Activated T-helper 1 cell treated with anti-CD3 and anti-CD28 coated beads, Interleukin-2, amount 50 U/mL, for 16 hours (primary cell): ENCODE measurements at places on chromosomes 2 and 18.

DNA sequence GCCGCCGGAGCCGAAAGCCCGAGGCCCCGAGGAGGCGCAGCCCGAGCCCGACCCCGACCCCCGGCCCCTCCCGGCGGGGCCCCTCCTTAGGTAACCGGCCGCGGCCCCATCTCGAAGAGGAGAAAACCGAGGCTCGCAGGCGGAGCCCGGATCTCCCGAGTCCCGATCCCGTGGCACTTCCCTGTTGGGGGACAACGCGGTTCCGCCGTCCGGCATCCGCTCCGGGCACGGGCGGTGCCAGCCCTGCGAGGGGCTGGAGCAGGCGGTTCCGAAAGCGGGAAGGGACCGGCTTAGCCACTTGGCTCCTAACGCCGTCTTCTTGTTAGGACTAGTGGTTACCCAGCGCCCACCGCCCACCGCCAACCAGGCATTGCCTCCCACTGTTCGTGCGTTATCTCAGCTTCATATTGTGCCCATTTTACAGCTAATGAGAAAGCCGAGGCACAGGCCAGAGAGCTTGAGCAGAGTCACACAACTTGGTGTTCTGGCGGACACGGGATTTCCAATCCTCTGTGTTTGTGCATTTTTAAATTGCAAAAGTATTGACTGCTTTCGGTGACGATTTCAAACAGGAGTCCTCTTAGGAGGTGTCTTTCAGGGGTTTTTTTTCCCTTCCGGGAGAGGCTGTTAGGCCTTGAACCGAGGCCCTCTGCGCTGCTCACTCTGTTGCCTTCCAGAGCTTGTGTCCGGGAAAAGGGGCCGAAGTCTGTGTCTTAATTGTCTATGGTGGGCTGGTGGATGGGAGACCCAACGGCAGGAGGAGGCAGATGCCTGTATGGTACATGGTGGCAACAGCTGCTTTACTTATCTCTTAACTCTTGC, 562 bp downstream of the CENPA start:
- DNase-seq, result no peak

DNA sequence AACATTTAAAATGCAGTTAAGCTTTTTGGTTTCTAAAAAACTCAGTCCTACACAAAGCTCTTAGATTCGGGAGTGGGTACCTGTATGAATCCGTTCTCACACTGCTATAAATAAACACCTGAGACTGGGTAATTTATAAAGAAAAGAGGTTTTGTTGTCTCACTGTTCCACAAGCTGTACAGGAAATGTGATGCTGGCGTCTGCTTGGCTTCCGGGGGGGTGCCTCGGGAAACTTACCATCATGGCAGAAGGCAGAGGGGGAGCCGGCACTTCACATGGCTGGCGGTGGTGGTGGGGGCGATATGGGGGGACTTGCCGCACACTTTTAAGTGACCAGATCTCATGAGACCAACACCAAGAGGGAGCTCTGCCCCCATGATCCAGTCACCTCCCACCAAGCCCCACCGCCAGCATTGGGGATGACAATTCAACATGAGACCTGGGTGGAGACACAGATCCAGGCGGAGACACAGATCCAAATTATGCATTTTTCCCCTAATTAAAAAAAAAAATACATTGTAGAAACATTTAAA, 222.5 kb downstream of the GBX2 start:
- DNase-seq, result no peak

DNA sequence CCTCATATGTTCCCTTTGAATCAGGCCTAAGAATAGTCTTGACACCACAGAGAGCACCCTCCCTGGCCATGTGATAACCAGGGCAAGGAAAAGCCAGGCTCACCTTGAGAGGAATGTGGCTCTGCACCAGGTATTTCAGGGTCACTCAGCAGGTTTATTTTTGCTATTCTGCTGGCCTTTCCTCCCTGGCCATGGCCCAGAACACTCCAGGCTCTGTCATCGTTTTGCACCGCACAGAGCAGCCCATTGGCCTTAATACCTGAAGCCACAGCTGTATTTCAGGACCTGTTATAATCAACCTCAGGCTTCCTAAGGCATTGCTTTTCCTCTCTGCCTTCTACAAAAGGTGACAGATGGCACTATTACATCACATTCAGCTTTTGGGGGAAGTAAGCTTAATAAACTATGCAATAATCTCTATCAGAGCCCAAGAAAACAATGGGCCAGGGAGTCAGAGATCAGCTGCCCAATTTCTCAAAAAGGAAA, 668.3 kb downstream of the IRS1 start:
- DNase-seq, result no peak

GRCh38 chr2:64932371-64933216, 56.6 kb upstream of the SLC1A4 start:
- no peak for DNase-seq

DNA sequence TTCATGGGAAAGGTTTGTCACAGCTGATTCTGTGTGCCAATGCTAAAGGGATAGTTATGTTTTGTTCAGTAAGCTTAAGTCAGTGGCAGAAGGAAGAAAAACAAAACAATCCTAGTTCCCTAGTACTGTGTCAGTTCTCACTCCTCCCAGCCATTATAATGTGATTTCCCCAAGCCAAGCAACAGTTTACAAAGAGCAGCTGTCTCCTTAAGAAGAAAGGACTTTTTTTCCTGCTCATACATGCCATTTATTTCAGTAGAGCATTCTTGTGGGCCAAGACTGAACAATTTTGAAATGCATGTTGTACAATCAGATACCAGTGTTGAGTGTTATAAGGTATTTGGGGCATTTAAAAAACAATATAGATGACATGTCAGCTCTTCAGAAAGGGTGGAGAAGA, 52.1 kb downstream of the NEMP2 start:
- no peak for DNase-seq

GRCh38 chr18:4658804-4659203, 203.7 kb upstream of the DLGAP1 start:
- no peak for DNase-seq

DNA sequence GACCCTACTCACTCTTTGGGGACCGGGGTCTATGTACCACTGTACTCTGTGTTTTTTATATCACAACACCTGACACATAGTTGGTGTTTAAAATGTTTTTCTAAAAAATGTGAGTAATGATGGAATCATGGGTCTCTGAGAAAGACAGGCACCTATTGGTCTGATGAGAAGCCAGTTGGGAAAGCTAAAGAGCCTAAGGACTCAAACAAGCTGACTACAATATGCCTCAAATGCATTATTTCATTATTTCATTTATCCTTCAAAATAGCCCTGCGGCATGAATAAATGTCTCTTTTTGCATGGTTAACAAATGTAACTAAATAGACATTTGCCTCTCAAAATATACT, 102.9 kb upstream of the SCN1A start:
- no peak for DNase-seq

DNA sequence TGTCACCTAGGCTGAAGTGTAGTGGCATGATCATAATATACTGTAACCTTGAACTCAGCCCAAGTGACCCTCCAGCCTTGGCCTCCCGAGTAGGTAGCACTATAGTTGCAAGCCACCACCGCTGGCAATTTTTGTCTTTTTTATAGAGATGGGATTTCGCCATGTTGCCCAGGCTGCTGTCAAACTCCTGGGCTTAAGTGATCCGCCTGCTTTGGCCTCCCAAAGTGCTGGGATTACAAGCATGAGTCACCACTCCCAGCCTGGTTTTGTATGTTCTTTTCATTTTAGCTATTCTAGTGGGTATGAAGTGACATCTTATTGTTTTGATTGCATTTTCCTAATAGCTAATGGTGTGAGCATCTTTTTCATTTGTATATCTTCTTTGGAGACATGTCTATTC, 11.3 kb upstream of the EXOC6B start:
- no peak for DNase-seq

- no peak for DNase-seq
These were observed 127.4 kb downstream of the DPP4 start for GRCh38 chr2:161946489-161947107.

GRCh38 chr2:32951672-32952071, 4.9 kb downstream of the LTBP1 start:
- no peak for DNase-seq

DNA sequence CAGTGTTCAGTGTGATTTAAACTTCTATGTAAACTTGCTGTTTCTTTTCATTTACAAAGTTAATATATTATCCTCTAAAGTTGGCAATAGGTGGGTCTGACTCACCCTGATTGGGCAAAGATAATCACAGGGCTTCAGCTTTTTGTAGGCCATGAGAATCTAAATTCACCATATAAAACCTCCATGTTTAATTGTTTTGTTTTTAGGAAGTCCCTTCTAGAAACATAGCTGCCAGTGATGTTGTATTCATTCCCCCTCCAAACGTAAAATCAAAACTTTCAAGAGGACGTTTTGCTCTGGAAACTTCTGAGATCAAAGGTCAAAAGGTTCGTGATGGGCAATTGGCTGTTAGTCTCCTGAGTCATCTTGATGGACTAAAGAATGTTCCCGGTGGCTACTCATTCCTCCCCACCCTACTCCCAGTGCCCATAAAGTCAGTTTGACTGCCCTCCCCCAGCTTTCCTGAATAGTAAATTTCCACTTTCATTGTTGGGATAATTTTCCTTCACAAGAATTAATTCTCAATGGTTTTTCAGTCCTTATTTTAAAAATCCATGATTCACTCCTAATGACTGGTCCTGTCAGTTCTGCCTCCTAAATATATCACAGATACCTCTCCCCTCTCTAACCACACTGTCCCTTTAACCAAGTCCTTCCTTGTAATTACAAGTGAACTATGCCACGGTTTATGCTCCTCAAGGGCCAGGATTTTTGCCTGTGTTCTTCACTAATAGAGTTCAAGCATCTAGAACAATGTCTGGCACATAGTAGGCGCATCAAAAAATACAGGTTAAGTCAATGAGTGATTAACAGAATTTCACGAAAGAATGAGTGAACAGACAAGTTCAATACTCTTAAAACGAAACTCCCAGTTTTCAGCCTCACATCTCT, 164.4 kb upstream of the VRK2 start:
- no peak for DNase-seq

- DNase-seq, result no peak
These were observed 360.1 kb downstream of the LPIN1 start for GRCh38 chr2:12106440-12107080.

GRCh38 chr18:74149878-74150277, 1.6 kb downstream of the TIMM21 start:
- no peak for DNase-seq

- no peak for DNase-seq
These were observed 280.3 kb upstream of the TRIB2 start for GRCh38 chr2:12436483-12436882.

DNA sequence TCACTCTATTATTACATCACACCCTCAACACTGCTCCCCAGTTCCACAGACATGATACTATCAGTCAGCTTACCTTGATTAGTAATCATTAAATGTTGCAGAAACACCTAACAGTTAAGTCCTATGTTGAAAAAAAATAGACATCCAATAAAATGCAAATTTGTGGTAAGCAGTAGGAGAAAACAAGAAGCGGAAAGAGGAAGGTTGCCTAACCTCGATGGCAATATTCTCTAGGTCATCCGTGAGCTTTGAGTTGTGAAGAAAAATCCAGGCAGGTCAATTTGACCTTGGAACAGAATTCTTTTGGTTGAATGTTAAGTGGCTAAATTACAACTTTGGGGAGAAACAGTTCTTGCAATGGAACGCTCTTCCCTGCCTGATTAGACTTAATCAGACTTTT, 264.4 kb downstream of the AFF3 start:
- DNase-seq, result no peak

DNA sequence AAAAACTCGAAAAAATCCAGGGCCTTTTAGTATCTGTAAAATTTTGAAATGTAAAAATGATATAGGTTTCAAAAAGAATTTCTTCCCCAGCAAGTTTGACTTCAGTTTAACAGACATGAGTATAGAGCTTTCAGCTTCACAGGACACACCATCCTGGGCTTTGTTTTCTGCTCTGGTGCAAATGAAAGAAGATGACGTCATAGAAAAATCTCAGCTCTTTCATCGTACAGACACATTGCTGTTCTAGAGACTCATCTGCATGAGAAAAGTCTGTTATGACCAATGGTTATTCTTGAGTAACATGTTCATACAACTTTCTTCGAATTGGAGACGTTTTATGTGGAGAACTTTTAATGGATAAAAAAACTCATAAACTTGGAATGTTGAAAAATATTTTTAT, 111.7 kb upstream of the DYNAP start:
- DNase-seq, result no peak

DNA sequence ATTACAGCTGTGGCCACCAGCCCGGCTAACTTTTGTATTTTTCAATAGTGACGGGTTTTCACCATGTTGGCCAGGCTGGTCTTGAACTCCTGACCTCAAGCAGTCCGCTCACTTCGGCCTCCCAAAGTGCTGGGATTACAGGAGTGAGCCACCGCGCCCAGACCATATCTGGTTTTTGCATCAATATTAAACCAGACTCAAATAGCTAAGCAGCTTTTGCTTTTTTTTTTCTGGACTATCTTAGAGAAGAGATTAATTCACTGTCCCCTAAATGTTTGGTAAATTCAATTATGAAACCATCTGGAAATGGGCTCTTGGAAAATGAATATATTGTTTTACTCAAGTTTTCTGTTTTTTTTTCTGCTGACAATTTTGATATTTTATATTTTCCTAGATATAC, 183.7 kb downstream of the DOK6 start:
- no peak for DNase-seq

DNA sequence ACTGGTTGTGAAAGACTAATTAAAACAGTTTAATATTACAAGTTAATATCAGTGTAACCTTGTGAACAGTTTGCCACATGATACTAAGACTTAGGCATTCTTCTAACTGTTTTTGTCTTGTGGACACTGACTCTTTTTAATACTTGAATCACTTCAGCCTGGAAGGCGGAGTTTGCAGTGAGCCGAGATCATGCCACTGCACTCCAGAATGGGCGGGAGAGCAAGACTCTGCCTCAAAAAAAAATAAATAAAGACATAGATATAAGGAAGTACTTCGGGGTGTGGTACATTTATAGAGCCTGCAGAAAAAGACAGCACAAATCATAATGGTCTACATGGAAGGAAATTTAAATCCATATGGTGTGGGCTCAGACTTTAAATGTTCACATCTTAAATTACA, 300.4 kb upstream of the NETO1 start:
- DNase-seq, result no peak

DNA sequence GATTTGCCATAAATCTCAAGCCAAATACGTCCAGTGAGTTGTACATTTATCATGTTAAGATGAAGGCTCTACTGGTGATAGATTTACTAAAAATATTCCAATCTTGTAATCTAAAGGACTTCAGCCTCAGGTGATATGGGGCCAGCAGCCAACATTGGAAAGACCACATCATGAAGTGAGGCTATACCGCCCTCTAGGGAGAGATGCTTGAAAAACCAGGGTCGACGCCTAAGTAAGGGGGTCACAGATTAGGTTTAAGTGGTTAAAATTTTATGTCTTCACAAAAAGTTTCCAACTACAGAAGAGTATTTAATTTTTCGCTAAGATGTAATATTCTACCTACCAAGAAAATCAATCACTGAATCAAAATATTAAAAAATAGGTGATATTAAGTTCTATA, 33.3 kb downstream of the DOCK10 start:
- DNase-seq, result no peak

DNA sequence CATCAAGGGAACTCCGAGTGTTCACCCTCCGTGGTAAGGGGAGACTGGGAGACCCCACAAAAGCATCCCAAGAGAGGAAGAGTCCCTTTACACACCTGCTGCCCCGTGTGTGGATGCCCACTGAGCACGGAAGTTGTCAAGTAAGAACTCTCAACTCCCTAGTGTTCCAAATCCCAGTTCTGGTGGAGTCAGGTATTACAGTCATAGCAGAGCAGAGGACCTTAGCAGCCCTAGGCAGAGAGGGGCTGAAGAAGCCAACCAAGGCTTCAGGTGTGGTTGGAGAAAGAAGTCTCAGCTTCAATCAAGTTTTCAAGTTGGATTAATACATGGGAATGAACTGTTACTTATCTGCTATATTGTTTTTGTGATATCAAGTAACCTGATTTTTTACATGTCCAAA, 512.5 kb downstream of the RNF144A start:
- DNase-seq, result no peak

- DNase-seq, result no peak
These were observed 742.9 kb upstream of the DDX18 start for GRCh38 chr2:117071556-117072102.
